Endothelial cell (in vitro differentiated cells): ENCODE measurements at places on chromosomes 3 and 15.

- DNase-seq: no peak
Observed at GRCh38 chr15:76208084-76208785, 103.0 kb downstream of the ETFA start.

- no peak for DNase-seq
Observed at GRCh38 chr3:89250742-89251141, 143.3 kb downstream of the EPHA3 start.

DNA sequence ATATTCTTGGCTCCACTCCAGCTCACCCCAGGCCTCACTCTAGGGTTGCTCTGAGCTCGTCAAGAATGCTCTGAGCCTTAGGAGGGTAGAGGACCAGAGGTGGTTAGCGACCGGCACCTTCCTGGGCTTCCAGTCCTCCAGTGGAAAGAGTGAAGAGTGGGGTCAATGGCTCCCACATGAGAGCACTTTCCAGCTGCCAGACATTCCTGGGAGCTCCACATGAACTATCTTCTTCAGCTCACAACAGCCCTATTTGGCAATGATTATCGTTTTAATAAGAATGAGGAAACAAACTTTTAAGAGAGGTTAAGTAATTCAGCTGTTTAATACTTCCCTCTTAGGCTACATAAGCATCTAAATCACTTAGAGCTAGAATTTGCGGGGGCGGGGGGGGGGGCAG lies 139.3 kb downstream of the STT3B start:
- DNase-seq: no peak

- DNase-seq: no peak
Observed at GRCh38 chr3:62261121-62261520, 112.2 kb downstream of the FEZF2 start.

DNA sequence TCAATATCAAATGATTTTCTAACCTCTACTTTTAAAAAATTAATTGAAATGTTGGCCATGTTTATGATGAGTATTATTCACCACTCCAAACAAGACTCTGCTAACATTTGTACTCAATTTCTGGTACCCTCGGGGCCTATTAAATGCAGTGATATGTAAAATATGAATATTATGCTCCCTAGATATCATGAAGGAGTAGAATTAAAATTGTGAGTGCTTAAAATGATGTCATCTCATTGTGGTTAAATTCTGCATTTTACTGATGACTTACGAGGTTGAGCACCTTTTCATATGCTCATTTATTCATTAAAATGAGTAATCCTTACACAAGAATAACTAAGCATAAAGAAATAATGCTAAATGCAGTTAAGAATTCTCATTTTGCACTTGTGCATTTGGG lies 159.9 kb downstream of the OCA2 start:
- no peak for DNase-seq

- no peak for DNase-seq
Observed at GRCh38 chr3:52487788-52488691, 7.1 kb upstream of the STAB1 start.

DNA sequence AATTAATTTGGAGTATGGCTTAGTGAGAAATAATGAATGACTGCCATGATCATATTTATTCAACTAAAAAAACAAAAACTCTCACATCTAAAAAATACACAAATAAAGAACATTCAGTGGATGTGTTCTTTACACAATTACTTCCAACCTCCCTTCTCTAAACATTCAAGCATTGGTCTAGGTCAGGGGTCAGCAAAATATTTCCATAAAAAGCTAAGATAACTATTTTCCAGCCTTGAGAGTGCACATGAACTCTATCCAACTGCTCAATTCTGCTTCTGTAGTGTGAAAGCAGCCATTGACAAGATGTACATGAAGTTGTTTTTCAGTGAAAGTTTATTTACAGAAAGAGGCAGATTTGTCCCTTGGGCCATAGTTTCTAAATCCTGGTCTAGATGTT lies 406.3 kb downstream of the MAGI1 start:
- DNase-seq: no peak

- no peak for DNase-seq
Observed at GRCh38 chr15:79004336-79004735, 59.5 kb upstream of the CTSH start.

DNA sequence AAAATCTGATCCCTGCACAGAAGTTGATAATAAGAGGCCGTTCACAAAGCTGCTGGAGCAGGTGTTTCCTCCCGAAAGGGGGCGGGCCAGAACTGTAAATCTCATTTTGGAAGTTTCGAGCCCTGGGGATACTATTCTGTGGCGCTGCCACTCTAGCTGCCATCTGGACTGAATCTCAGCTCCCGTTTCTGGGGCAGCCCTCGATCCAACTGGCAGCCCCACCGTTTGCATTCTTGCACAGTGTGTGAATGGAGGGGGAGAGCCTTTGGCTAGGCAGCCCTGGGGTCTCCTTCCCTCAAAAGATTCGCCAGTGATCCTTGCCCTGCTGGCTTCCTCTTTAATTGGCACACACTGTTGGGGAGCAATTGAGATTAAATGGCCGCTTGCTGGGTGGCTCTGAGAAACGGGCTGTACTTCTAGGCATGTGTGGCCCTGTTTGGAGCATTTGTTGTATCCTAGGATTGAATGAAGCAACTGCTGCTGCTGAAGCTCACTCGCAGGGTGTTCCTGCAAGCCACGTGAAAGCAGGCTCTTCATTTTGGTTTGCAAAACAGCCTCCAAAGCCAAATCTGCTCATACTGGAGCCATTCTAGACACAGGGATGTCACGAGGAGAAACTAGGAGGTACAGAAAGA lies 57.2 kb upstream of the TOPAZ1 start:
- DNase-seq: no peak

- no peak for DNase-seq
Observed at GRCh38 chr3:11641683-11642430, 1.9 kb downstream of the VGLL4 start.
